Stimulated activated naive CD8-positive, alpha-beta T cell treated with anti-CD3 and anti-CD28 coated beads, Interleukin-15, Interleukin-2, amounts not matched to agents 100 U/mL and 50 U/mL, for 24 hours (primary cell): ENCODE measurements at places on chromosomes 6 and 20.

GRCh38 chr20:363319-364078 is 16.6 kb downstream of the NRSN2 start:
- no peak for DNase-seq

DNA sequence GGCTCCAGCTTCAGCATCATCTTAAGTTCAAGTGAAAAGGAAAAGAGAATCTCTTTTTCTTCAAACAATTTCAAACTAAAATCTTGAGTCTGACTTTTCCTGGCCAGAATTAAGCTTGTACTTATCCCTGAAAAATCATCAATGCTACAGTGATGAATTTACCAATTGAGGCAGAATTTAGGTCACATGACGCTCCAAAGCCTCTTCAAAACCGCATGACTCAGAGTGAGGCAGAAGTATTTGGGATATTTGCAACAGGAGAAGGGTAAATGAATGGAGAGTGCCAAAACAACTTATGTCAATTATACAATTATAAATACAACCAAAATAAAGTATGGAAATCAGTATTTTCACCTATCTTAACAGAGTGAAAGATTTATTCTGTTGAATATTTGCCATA is 515.5 kb downstream of the COL12A1 start:
- DNase-seq, result no peak

- DNase-seq, result no peak
Measured at GRCh38 chr6:51429017-51429712, 610.5 kb downstream of the TFAP2B start.

- DNase-seq, result no peak
Measured at GRCh38 chr6:68758559-68758958, 123.5 kb downstream of the ADGRB3 start.

DNA sequence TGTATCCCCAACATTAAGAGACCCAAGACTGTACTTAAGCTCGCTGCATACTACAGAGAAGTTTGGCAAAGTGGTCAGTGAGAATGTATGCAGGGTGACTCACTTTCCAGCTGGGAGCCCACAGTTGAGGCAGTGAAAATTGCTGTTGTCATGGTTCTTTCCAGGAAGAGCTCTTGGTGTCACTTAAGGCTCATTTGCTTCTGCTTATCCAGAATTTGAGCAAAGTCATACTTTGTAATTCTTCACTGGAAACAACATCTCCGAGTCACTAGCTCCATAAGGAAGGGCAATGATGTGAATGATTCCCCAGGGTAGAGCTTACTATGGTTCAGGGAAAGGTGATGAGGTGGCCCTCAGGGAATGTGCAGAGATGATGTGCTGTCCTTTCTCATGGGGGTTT is 65.4 kb upstream of the FBXL4 start:
- no peak for DNase-seq

DNA sequence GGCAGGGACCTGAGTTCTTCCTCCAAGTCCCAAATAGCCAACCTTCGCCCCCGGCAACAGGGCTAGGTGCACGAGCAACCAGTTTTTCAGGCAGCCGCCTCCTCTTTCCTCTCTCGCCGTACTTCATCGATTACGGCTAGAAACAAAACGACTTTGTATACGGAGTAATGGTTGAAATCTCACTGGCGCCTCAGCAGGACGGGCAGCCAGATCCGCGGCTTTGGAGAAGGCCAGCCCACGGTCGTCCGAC is 333 bp upstream of the SMIM13 start:
- DNase-seq, result no peak

GRCh38 chr6:75893058-75893775 is 144.2 kb downstream of the MYO6 start:
- DNase-seq, result no peak
